NCI-H524 (cell line): ENCODE measurements at places on chromosomes 2 and 18.

- DNase-seq, result no peak
These were observed 150.6 kb downstream of the AGPS start for GRCh38 chr2:177543007-177543760.

DNA sequence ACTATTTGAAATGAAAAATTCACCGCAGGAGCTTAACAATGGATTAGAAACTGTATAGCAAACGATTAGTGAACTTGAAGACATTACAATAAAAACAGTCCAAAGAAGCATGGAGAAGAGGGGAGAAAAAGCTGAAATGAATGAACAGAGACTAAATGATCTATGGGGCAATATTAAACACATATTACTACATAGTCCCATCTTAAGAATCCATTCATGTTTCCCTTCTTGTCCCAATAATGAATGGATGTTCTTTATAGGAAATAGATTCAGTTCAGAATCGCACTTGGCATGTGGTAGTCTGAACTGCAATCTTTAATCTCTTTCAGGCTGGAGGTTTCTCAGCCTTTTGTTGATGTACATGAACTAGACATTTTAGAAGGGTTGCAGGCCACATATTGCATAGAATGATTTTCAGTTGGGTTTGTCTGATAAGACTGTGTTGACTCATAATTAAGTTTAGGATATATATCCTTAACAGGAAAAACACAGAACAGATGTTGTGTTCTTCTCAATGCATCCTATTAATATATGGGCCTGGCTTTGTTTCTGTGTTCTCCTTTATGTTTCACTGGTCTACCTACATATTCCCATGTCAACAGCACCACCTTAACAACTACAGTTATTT lies 27.9 kb downstream of the CCDC88A start:
- DNase-seq, result no peak

DNA sequence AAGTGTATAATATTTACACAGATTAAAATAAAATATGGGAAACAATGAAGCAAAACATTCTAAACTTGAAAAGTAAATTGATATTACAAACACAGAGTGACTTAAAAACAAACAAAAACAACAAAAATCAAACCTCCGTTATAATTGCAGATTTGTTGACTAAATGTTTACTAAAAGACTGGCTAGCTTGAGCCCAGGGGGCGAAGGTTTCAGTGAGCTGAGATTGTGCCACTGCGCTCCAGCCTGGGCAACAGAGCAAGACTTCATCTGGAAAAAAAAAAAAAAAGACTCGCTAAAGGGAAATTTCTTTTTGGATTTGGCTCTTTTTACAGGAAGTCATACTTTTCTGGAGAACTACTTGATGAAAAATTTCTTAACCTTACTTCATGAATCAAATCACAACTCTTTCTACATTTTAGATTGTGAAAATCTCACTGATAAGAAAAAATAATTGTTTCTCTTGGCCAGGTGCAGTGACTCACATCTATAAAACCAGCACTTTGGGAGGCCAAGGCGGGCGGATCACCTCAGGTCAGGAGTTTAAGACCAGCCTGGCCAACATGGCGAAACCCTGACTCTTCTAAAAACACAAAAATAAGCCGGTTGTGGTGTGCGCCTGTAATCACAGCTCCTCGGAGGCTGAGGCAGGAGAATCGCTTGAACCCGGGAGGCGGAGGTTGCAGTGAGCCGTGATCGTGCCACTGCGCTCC lies 9.7 kb downstream of the TFPI start:
- DNase-seq, result no peak

GRCh38 chr2:235086481-235087184 lies 134.8 kb downstream of the SH3BP4 start:
- no peak for DNase-seq

DNA sequence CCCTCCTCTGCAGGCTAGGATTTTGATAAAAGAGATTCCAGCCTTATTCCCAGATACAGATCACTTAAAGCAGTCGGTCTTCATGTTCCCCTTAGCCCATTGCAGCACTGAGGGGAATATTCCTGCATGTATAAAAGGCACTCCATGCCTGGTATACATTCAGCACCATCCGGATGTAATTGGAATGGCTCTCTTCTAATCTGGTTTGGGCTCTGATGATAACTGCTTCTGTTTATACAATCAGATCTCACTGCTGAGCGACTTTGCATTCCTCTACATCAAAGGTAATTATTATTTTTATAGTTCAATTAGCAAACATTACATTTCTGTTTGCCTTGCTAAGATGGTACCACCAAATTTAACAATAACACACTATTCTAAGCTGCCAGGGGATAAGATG lies 746.9 kb upstream of the CELF4 start:
- no peak for DNase-seq

DNA sequence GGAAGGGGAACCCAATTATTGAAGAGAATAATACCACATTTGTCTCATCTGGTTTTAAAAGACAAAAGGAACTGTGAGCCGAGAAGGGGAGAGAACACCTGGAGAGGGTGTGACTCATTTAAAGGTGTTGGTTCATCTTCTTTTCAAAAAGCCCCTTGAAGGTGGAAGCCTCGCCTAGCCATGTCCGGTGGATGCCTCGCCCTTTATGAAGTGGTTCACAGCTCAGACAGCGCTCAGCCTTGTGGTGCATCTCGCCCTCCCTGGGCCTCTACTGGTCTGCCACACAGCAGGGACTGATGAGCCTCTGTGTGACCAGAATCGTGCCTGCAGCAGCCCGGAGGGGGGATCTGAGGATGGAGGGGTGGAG lies 290.0 kb upstream of the CXCR4 start:
- DNase-seq, result no peak

DNA sequence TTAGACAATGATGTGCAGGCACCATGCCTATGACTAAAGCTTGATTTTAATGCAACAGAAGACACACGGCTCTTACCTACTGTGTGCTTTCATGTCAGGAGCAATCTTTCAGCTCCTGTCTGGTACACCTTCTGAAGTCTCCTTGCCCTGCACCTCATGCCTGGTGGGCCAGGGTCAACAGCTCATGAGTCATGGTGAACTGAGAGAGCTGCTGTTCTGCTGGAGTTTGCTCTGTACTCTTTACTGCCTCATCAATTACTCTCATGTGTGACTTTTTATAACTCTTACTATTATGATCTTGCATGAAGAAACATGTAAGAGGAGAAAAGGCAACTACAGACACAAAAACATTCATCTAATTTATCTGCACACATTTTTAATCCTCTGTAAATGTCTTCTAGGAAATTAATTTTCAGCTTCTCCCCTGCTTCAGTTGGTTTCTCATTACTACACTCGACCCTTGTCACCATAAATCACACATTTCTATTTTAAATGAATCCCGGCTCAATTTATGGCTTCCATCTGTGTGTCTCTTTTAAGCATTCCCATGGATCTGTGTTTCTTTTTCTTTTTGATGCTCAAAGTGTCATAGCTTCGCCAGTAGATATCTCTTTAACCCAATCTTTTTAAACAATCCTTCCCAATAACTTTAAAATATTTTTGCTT lies 9.7 kb downstream of the SERPINB7 start:
- no peak for DNase-seq

GRCh38 chr2:236558036-236558435 lies 11.6 kb upstream of the ACKR3 start:
- DNase-seq, result no peak

DNA sequence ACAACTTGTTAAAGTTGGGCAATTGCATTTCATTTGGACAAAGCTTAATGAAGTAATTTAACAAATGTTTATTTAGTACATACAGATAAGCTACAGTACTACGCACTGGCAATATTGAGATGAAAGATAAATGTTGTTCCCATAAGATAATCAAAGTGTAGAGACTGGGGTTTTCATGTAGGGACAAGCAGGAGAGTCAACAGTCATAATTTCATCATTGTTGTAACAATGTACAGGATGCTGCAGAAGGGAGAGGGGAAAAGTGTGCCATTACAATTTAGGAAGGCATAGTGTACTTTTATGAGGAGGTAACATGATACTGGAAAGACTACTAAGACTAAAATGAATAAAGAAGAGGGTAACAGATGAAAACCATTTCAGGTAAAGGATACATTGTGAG lies 441.6 kb downstream of the ERBB4 start:
- no peak for DNase-seq

DNA sequence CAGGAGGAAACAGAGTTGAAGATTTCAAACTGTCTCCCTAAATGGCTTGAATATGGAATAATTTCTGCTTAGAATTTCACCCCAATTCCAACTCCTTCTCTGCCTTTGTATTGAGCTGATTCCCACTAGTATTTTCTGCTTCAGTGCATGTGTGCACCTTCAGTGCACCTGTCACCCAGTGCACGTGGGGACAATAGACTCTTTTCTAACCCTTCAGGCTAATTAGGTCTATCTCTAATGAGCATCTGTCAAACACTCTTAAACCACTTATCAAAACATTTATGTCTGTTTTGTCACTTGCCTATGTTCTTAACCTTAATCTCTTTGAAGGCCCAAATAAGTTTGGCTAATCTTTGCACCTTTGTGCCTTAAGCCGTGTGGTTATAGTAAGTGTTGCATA lies 232.0 kb upstream of the NETO1 start:
- DNase-seq, result peak; percentile 75

DNA sequence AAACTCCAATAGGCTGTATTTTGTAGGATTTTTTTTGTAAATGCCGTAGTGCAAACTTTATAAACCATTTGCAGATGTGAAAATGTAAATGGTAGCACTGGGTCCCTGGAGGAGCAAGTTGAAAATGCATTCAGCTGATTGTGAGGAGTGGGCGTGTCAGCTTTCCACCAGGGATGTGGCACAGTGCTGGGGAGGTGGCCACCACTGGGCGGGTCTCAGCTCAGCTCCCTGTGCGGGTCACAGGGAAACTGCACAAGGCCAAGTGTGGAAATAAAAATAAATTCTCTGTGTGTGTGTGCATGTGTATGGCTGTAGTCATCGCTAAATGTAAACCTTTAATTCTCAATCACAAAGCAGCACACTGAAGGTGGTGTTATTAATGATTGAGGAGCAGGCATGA lies 137.2 kb upstream of the PXDN start:
- DNase-seq, result no peak

GRCh38 chr2:100230754-100231153 lies 88.4 kb upstream of the AFF3 start:
- DNase-seq, result no peak

GRCh38 chr18:8519102-8519501 lies 90.1 kb upstream of the RAB12 start:
- DNase-seq, result peak; percentile 55

DNA sequence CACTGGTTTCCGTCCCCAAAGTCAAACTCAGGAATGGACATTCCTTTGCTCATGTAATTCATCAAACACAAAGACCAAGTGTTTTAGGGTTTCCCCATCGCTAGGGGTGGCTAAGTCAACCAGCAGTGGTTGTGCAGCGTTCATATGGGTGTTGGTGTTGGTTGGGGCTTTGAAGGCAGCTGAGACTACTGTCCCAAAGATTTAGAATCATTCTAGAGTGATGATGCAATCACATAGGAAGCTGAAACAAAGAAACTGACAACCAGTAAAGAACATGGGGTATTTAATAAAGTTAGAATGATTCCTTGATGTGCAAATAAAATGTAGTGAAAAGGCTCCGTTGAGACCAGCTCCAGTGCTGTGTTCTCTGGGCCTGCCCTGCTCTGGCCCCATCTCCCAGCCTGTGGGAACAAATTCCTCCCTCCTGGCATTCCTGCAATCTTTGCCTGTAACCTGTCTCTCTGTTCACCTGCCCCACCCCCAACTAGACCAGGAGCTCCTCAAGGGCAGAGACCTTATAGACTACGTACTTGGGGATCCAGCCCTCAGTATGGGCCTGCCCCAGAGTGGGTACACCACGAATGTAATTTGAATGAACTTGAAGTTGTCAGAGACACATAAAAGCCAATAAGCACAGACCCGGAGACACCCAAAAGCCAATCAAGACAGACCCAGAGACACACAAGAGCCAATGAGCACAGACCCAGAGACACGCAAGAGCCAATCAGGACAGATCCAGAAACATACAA lies 191.7 kb upstream of the TWIST2 start:
- DNase-seq, result no peak

- no peak for DNase-seq
These were observed 180.6 kb downstream of the ATAD2B start for GRCh38 chr2:23746141-23746863.
